ENCODE measurements at places on chromosomes 2 and 18.

- H3K4me3 ChIP-seq: no peak overlapping the region
- H3K27ac ChIP-seq: peak overlapping the region; percentile 88
- H3K4me1 ChIP-seq: peaks cover 55% of the 10 kb centered on the region
- H3K27me3 ChIP-seq: no peaks in the 10 kb centered on the region
- DNase-seq: no peak
Measured at GRCh38 chr18:51490860-51491259, 293.4 kb upstream of the MEX3C start.

DNA sequence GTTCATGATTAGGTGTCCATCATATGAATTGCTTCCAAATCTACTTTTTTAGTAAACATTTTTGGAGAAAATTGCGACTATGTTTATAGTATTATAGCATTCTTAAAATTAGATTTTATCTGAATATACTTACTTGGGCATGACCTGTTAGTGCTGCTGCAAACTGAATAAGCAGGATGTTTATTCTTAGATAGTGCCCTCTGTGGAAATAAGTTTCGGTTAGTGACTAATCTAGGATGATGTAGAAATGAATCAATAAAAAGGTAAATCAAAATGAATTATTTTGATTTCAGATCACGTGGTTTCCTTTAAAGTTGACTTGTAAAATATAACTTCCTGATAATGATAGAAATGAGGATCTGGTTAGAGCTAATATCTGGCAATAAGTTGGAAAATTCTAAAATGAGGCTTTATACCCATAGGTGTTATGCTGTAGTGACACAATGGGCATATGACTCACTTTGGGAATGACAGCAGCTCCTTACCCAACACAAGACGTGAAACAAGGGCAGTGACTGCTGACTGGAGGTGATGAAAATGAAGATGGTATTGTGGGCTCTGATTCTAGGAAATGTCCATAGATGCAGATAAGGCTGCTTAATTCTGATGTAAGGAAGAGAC is 165.8 kb upstream of the TCF4 start:
- no peaks in the 10 kb centered on the region for H3K27me3 ChIP-seq
- no peaks in the 10 kb centered on the region for H3K4me1 ChIP-seq
- no peak for DNase-seq
- no peak overlapping the region for H3K4me3 ChIP-seq
- H3K27ac ChIP-seq: no peak overlapping the region
- no peaks in the 10 kb centered on the region for H3K36me3 ChIP-seq

DNA sequence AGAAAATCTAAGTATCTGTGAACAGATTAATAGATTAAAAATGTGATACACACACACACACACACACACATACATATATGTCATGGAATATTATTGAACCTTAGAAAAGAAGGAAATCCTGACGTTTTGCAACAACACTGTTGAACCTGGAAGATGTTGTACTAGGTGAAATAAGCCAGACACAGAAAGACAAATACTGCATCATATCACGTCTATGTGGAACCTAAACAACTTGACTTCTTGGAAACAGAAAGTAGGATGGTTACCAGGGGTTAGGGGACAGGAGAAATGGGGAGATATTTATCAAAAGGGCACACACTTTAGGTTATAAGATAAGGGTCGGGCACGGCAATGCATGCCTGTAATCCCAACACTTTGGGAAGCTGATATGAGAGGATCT is 698.4 kb upstream of the ID2 start:
- H3K4me3 ChIP-seq: no peak overlapping the region
- no peaks in the 10 kb centered on the region for H3K4me1 ChIP-seq
- no peaks in the 10 kb centered on the region for H3K27me3 ChIP-seq
- DNase-seq: no peak
- H3K36me3 ChIP-seq: no peaks in the 10 kb centered on the region

- no peak overlapping the region for H3K4me3 ChIP-seq
- no peaks in the 10 kb centered on the region for H3K4me1 ChIP-seq
- DNase-seq: no peak
Measured at GRCh38 chr18:8548186-8548585, 61.1 kb upstream of the RAB12 start.

Data from MM.1S (cell line).